ENCODE measurements at places on chromosomes 1 and 21.
A peak's percentile ranks its signal among the peaks of the same experiment; 100 is the strongest.

DNA sequence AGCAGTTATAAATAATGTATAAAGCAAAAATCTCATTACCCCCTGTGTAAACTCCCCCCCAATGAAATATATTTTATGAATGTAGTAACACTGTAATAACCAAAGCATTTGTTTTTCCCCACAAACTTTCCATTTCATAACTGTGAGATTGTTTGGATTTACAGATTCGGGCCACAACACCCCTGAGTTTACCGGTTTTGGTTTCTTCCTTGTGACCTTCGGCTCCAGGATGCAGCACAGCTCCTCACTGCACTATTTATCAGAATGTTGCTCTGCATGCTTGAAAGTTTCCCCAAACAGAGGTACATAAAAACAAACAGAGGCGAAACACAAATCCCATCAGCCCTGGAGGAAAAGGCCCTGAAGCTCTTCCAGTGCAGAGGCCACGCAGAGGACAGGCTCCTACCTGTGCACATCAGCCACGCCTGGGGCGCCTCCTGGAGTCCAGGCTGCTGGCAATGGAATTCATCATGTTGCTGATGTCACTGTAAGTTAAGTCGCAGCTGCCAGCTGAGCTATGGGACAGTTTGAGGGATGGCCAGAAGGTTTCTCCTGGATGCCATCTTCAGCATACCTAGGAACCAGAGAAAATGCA lies 122.0 kb downstream of the LMO4 start:
- no peak overlapping the region for H3K4me3 ChIP-seq
- H3K36me3 ChIP-seq: no peaks in the 10 kb centered on the region
- no peak for DNase-seq

GRCh38 chr1:52366517-52366827 lies 467 bp upstream of the CC2D1B start:
- peaks cover 21% of the 10 kb centered on the region for H3K4me1 ChIP-seq
- no peaks in the 10 kb centered on the region for H3K27me3 ChIP-seq
- H3K27ac ChIP-seq: peak overlapping the region; percentile 76
- DNase-seq: no peak

- H3K4me1 ChIP-seq: peaks cover 7% of the 10 kb centered on the region
- no peaks in the 10 kb centered on the region for H3K27me3 ChIP-seq
- H3K4me3 ChIP-seq: peak within 1 kb of the TSS; percentile 78
- H3K36me3 ChIP-seq: no peaks in the 10 kb centered on the region
Observed at GRCh38 chr1:178724728-178725465, at the start of gene RALGPS2. Gene RALGPS2 (plus strand): TSS chr1:178725244. CDS start chr1:178776765, 51,521 bp downstream.

- no peaks in the 10 kb centered on the region for H3K4me1 ChIP-seq
- H3K4me3 ChIP-seq: no peak overlapping the region
- no peak for DNase-seq
- no peaks in the 10 kb centered on the region for H3K27me3 ChIP-seq
- no peaks in the 10 kb centered on the region for H3K36me3 ChIP-seq
Observed at GRCh38 chr1:218482683-218483082, 137.5 kb downstream of the TGFB2 start.

GRCh38 chr1:177954076-177954475 lies 15.8 kb downstream of the SEC16B start:
- H3K36me3 ChIP-seq: no peaks in the 10 kb centered on the region
- no peaks in the 10 kb centered on the region for H3K27me3 ChIP-seq
- peaks cover 4% of the 10 kb centered on the region for H3K4me1 ChIP-seq

DNA sequence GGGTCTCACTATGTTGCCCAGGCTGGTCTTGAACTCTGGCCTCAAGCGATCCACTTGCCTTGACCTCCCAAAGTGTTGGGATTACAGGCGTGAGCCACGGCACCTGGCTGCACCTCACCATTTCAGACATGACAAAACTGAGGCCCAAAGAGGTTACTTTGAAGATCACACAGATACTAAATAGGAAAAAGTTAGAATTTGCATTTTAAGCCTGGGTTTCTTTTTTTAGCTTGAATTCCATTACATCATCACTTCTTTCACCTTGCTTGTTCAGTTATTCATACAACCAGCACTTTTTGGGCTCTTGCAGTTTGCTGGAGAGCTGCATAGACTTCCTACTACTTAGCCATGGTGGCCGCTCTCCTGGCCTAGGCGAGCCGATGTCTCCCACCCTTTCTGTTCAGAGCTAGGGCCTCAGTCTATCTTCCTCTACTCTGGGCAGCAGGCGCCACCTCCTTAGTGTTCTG lies 16.3 kb upstream of the CD2 start:
- H3K4me3 ChIP-seq: no peak overlapping the region
- H3K27me3 ChIP-seq: no peaks in the 10 kb centered on the region
- H3K27ac ChIP-seq: no peak overlapping the region

- H3K4me3 ChIP-seq: no peak overlapping the region
- no peak for DNase-seq
- peaks cover 23% of the 10 kb centered on the region for H3K36me3 ChIP-seq
- no peak overlapping the region for H3K27ac ChIP-seq
- H3K27me3 ChIP-seq: no peaks in the 10 kb centered on the region
Observed at GRCh38 chr1:46070164-46070814, 62.1 kb downstream of the PIK3R3 start.

- no peak overlapping the region for H3K27ac ChIP-seq
- H3K4me3 ChIP-seq: no peak overlapping the region
- DNase-seq: peak; percentile 13
- no peaks in the 10 kb centered on the region for H3K36me3 ChIP-seq
Observed at GRCh38 chr1:7886405-7886745, 33.5 kb upstream of the UTS2 start.
